ENCODE measurements at places on chromosomes 11 and 22.
A peak's percentile ranks its signal among the peaks of the same experiment; 100 is the strongest.

DNA sequence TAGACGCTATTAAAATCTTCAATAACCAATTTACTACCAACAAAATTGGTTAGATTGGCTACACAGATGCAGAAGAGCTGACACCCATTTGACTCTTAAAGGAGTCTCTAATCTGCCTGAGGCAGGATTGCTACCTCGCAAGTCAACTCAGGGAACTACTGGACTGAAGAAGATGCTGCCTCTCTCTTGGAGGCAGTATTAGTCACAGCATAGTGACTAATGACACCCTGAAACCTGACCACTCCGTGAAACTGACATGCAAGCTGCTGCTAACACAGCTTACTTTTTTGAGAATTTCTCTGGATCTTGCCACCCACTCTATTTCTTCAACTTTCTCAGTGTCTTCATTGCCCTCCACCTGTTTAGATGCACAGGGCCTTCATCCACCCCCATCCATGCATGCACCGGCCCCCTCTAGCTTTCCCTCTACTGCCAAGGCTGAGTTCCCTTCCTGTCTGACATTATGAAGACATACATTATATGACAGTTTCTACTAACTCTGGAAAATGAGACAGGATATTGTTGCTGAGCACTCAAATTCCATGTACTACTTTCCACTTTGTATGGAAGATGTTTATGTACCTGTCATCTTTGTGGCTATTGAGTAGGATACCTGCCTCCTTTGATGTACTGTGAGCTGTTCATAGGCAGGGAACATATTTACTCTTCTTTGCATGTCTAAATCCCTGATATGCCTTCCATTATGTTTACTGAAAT lies 183.2 kb downstream of the MSANTD4 start:
- DNase-seq = no peak
- no peak overlapping the region for H3K4me3 ChIP-seq
- H3K36me3 ChIP-seq = no peaks in the 10 kb centered on the region
- no peaks in the 10 kb centered on the region for H3K27me3 ChIP-seq
- H3K4me1 ChIP-seq = no peaks in the 10 kb centered on the region

DNA sequence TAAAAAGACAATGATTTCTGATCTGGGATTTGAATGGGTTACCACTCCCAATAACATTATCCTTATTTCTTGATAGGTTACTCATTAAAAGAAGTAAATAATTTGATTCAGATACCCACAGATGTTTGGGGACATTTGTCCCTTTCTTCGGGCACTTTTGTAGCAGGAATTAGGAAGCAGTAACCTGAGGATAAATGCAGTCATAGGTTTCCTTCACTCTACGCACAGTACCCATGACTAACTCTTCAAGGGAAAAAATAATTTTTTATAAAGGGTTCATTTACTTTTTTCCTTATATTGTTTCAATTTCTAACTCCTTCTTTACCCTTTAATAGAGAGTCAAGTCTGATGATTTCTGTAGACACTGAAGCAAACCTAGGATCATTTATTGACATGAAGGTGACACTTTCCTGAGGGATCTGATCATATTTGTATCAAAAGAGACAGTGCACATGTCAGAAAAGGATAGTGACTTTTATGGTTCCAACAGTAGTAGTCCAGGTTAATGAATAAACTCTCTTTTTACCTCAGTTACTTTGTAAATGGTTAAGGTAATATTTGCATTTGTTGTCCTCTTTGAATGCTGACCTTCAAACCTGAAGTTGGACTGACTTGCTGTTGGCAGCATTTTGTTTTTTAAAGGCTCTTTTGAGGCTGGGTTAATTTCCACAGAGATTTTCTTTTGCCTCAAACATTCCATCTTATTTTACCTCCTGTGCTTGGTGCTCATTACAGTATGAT lies 1072.0 kb downstream of the LRRC4C start:
- no peaks in the 10 kb centered on the region for H3K36me3 ChIP-seq
- no peaks in the 10 kb centered on the region for H3K4me1 ChIP-seq
- no peak for DNase-seq
- no peak overlapping the region for H3K4me3 ChIP-seq

- no peaks in the 10 kb centered on the region for H3K27me3 ChIP-seq
- no peak for DNase-seq
- H3K4me3 ChIP-seq = no peak overlapping the region
- H3K36me3 ChIP-seq = no peaks in the 10 kb centered on the region
- no peaks in the 10 kb centered on the region for H3K4me1 ChIP-seq
These were observed 37.1 kb upstream of the SWAP70 start for GRCh38 chr11:9626496-9627394.

- no peak overlapping the region for H3K4me3 ChIP-seq
- H3K36me3 ChIP-seq = no peaks in the 10 kb centered on the region
- no peak for DNase-seq
- H3K27ac ChIP-seq = no peak overlapping the region
These were observed 23.3 kb downstream of the FAM83F start for GRCh38 chr22:40018051-40018450.

DNA sequence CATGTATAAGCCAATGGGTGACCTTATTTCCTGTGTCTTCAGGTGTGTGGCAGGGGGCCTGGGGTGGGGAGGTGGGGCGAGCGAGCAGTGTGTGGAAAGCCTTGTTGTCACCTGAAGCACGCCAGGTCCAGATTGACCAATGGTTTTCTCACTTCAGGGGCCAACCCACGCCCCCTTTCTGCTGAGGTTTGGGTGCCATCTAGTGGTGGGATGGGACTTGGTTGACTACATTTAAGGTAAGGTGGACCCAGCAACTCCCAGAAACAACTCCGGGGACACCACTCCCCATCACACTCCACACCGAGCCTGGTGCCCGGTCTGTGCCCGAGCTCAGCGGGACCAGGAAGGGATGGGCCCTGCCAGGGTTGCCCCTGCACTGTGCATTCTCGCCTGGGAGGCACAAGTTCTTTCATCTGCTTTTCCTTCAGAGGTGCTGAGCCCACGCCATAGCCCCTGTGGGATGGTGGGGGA lies 40.0 kb downstream of the TPCN2 start:
- H3K4me1 ChIP-seq = no peaks in the 10 kb centered on the region
- H3K27me3 ChIP-seq = no peaks in the 10 kb centered on the region
- DNase-seq = peak; percentile 80
- H3K36me3 ChIP-seq = no peaks in the 10 kb centered on the region
- H3K27ac ChIP-seq = no peak overlapping the region

DNA sequence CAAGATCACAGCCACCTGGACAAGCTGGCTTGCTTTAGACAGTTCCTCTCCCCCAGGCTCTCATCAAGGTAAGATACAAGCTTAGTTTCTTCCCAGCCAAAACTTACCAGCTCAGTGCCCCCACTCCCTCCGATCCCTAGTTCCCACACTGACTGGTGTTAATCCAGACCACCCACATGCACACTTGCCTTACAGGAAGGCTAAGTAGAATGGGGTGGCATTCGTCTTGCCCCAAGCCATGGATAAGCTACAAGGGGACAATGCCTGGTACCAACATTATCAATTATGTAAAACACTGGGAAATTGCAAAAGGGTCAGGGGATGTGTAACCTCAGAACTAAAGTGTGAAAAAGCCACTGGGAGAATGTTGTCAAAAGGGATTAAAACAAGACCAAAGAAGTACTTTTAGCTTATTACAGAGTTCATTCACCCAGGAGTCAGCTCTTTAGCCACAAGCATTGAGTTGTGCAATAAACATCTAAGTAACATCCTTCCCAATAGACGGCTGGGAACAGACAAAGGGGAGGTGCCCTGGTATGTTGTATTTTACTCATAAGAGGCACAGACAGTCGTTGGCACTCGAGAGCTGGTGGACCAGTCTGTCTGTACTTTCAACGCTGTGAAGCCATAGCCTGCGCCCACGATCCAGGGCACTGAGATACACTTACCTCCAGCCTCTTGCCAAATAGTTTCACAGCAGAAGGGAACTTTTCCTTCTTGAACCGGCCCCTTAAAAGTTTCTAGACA lies 1.1 kb downstream of the DHCR7 start:
- no peaks in the 10 kb centered on the region for H3K27me3 ChIP-seq
- H3K36me3 ChIP-seq = peaks cover 8% of the 10 kb centered on the region
- DNase-seq = peak; percentile 43
- peak overlapping the region; percentile 76 for H3K27ac ChIP-seq

GRCh38 chr11:104320097-104320496 lies 156.2 kb upstream of the PDGFD start:
- H3K4me3 ChIP-seq = no peak overlapping the region
- H3K27ac ChIP-seq = no peak overlapping the region
- no peaks in the 10 kb centered on the region for H3K4me1 ChIP-seq
- no peak for DNase-seq
- no peaks in the 10 kb centered on the region for H3K27me3 ChIP-seq

Measured in colonic mucosa (tissue), 4 donors.